ENCODE measurements at places on chromosomes 3 and 15.
A peak's percentile ranks its signal among the peaks of the same experiment; 100 is the strongest.

DNA sequence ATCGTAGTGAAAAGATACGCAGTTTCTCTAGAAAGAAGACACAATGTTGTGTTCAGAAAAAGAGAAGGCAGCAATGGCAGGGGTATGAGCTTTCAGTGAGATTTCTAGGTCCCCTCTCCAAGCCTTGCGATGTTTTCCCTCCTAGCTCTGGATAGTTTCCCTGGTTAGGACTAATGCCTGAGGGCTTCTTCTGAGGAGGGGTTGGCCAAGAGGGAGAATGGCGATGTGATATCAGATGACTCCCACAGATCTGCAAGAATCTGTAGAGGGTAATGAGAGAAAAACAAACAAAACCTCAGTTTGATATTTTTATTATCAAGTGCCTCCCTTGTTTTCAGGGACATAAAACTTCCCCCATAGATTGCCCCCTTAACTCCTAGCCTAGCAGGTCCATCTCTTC lies 4.1 kb upstream of the CLDN1 start:
- DNase-seq, result no peak

GRCh38 chr3:95218484-95218883 lies 1155.6 kb downstream of the NSUN3 start:
- DNase-seq, result no peak

DNA sequence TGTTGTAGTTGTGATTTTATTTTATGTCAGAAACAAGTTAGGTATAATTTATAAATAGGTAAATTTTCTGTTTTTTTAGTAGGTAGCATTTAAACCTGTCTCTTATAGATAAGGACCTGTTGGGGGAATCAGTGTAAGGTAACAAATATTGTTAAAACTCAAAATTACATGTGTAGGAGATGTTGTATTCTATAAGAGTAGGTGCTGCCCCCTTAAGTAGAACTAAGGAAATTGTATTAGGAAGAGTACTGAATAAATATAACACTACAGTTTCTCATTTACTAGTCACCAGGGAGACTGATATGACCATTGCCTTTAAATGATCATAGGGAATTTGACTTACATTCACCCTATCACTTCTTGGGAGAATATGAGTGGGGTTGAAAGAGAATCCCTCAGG lies 31.2 kb downstream of the SLC25A36 start:
- no peak for DNase-seq

- DNase-seq, result no peak
Observed at GRCh38 chr3:184466413-184466960, 86.6 kb downstream of the CHRD start.

- no peak for DNase-seq
Observed at GRCh38 chr3:158911586-158911985, 109.7 kb downstream of the MFSD1 start.

DNA sequence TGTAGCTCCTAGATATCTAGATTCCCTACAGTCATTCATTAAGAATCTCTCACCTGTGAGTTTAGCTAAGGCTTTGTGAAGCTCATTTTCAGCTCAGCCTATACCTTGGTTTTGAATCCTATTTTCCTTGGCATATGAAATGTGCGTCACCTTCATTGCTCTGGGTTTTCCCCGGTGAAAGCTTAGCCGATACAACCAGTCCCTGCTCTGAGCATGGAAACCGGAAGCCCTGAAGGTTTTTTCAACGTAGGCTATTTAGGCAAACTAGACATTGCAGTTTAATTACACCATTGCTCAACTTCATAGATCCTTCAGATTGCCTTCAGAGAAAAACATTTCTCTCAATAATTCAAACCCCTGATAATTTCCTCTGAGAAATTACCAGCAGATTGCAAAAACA lies 206.8 kb upstream of the TPRG1 start:
- no peak for DNase-seq

DNA sequence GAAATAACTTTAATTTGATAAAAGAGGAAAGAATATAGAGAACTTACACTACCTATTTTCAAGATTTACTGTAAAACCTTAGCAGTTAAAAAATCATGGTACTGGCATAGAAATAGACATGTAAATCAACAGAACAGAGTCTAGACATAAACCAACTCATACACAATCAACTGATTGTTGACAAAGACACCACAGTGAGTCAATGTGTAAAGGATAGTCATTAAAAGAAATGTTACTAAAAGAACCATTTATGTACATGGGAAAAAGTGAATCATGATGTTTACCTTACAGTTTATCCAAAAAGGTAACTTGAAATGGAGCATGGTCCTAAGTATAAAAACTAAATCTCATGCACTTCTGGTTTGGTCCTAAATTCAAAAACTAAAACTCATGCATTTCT lies 847.4 kb downstream of the IGSF11 start:
- no peak for DNase-seq

GRCh38 chr15:29696950-29697738 lies 125.1 kb downstream of the TJP1 start:
- DNase-seq, result no peak

DNA sequence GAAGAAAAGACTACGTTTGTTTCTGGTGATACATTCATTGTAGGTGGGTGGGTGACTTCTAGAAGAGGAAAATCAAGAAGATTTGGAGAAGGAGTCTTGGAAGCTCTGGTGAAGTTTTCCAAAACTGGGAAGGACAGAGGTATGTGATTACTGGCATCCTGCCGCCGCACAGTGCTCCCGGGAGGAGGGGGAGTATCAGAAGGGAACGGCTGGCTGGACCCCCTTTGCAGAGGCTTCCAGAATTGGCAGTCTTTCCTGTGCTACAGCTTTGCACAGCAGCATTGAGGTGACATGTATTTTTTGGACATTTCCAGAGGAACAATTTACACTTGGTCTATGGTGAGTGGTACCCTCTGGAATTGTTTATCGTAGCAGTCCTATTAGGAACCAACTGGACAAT lies 75.7 kb upstream of the EOMES start:
- DNase-seq, result no peak

- DNase-seq, result no peak
Observed at GRCh38 chr3:55796533-55796932, 309.4 kb upstream of the WNT5A start.

GRCh38 chr3:171827836-171828458 lies 15.2 kb upstream of the TMEM212 start:
- no peak for DNase-seq

DNA sequence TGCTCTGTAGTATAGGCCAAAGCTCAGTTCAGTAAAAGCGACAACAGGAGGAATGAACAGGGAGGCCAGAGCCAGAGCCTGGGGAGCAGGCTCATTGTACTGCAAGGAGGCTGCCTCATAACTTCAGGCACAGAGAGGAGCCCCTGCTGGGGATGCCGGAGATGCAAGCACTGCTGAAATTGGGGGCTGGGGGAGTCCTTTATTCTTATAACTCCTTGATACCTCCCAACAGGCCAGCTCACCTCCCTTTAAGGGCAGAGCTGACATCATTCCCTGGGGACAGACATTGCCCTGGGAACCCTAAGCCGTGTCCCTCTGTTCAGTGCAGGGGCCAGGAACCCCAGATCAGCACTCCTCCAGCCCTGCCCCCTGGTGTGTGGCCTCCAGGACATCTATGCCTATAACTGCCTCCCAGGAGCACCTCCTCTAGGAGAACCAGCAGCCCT lies 83.8 kb upstream of the MRPS22 start:
- no peak for DNase-seq

GRCh38 chr3:193592841-193593667 lies at the start of gene OPA1:
Gene OPA1 (plus strand): TSS chr3:193593208. CDS start chr3:193593378, 170 bp downstream.
- peak; percentile 75 for DNase-seq

DNA sequence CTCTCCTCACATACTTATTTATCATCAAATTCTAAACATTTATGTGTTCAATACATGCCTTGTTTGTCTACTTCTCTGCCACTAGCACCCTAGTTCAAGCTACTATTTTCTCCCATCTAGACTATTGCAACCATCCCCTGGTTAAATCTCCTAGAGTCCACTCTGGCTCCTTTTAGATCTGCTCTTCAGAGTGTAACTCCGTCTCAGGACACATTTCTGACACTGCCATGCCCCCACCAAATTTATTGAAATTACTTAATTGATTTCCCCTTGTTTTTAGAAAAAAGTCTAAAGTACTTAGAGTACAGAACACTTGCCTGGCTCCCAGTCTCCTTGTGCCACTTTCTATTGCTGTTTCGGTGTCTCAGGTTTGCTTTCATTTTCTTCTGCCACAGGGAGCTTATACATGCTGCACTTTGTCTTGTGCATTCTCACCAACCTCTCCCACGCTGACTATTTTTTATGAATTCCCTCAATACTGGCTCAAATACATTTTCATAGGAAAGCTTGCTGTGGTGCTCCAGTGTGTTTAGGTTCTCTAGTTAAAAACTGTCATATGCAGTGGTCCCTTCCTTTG lies 792.3 kb downstream of the DIPK2A start:
- no peak for DNase-seq

DNA sequence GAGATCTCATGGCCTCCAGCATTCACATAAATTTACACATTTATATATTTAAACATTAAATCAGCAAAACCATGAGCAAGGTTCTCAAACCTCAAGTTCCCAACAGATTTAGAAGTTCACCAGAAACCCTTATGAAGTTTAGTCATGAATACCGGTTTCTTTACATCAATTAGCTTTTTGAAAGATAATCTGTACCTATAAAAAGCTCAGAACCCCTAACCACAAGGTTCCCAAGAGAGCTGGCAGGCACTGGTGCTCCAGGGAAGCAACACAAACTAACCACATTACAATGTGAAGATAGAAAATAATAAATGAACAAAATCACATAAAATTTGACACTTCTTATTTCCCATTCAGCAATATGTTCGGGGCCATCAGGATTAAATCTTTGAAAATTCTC lies 150.9 kb downstream of the FBN1 start:
- no peak for DNase-seq

GRCh38 chr15:60323322-60323721 lies 74.5 kb downstream of the ANXA2 start:
- DNase-seq, result no peak

- DNase-seq, result no peak
Observed at GRCh38 chr3:126529585-126530170, 5.7 kb downstream of the CHST13 start.

- DNase-seq, result no peak
Observed at GRCh38 chr3:194971009-194971408, 285.3 kb downstream of the FAM43A start.

DNA sequence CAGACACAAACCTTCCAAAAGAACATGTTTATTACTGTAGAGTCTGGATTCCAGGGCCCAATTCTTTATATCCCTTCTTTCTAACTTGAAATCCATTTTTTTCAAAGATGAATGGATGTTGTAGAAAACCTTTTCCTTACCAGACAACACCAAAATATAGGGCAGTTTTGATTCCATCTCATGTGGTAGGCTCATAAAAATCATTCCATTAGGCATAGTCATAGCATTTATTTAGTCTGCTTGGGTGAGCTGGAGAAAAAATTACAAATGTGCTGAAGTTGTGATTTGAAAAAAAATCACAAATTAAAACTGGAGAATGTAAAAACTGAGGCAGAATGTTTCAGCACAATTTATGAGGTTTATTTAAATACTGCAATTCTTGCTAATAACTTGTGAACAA lies 199.3 kb upstream of the TBC1D5 start:
- no peak for DNase-seq

DNA sequence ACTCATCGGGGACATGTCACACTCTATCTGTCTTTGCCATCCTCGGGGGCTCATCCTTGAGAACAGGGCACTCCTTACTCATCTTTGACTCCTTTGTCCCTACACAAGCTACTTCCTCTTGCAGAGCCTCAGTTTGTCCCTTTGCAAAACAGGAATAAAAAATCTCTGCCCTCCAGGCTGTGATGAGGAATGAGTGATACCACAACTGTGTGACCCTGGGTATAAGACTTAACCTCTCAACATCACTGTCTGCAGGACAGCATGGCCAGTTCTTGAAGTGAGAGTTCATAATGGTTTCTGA lies 48.5 kb downstream of the IQSEC1 start:
- no peak for DNase-seq

- DNase-seq, result no peak
Observed at GRCh38 chr3:16382845-16383244, 117.8 kb downstream of the OXNAD1 start.

- no peak for DNase-seq
Observed at GRCh38 chr3:9473496-9474065, 76.2 kb downstream of the SETD5 start.

DNA sequence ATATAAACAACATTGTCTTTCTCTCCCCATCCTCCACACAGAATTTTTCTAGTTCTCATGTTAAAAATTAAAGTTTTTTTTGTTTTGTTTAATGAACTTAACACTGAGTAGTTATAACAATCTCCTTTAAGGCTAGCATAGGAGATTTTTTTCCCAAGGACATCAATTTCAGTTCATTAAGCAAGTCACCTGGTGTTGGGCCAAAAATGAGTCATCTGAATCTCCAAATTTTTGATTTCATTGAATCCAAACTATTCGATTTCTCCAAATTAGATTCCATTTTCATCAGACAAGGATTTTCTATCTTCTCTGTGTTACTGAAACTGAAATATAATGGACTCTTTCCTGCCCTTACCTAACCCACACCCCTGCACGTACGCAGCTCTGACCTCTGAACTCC lies 631.4 kb upstream of the MDFIC2 start:
- no peak for DNase-seq

DNA sequence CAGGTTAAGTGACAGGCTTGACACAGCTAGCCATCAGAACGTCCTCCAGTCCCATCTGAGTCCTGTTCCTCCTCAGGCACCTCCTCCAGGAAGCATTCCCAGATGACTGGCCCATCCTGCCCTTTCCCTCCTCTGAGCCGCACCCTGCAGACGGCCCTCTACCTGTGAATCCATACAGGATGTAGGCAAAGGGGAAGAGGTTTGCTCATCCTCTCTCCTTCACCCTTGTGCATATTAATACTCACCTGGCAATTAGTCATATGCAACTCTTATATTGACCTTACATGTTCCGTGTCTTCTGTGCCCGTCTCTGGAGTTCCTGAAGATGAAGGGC lies 61.9 kb downstream of the SMAD3 start:
- DNase-seq, result no peak

GRCh38 chr3:86249833-86250232 lies 741.1 kb downstream of the VGLL3 start:
- no peak for DNase-seq

- no peak for DNase-seq
Observed at GRCh38 chr15:90982135-90982534, 12.2 kb downstream of the PRC1 start.

GRCh38 chr3:186640473-186640818 lies 247 bp downstream of the FETUB start:
- no peak for DNase-seq

- no peak for DNase-seq
Observed at GRCh38 chr15:37619358-37620042, 314.9 kb upstream of the TMCO5A start.

DNA sequence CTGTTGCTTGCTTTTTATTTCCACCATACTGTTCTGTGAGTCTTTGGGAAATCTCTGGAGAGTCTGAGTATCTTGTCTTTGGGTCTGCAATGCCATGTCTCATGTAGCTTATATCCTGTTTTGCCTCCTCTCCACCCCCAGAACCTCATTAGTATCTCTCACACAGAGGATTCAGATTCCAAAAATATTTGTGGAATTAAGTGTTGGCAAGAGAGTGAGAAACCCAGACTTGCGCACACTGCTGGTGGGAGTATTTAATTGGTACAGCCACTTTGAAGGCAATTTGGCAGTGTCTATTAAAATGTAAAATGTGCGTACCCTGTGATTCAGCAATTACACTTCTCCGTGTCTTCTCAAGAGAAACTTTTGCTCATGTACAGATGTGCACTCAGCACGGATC lies 68.6 kb downstream of the ZNF621 start:
- no peak for DNase-seq

Measured in T-cell (primary cell).